PC-9 (cell line): ENCODE measurements at places on chromosomes 13 and 19.

DNA sequence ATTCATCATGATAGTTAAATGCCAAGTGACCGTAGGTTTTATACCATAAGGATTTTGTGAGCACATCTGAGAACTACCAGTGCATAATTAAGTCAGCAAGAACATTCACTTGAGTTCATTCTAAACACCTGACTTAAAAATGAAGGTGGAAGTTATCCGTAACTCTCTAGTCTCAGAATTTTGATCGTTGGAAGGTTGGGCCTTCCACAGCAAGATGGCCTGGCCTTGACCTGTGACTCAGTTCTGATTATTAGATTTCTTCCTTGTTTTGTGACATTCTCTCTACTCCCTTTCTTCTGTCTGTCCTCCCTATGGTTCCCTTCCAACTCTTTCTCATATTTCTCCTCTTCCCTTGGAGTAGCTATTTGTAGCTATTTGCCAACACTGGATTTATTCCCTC, 20.0 kb upstream of the WDFY2 start:
- no peak for DNase-seq

- DNase-seq = no peak
Observed at GRCh38 chr13:74975111-74975510, 506.9 kb downstream of the TBC1D4 start.

DNA sequence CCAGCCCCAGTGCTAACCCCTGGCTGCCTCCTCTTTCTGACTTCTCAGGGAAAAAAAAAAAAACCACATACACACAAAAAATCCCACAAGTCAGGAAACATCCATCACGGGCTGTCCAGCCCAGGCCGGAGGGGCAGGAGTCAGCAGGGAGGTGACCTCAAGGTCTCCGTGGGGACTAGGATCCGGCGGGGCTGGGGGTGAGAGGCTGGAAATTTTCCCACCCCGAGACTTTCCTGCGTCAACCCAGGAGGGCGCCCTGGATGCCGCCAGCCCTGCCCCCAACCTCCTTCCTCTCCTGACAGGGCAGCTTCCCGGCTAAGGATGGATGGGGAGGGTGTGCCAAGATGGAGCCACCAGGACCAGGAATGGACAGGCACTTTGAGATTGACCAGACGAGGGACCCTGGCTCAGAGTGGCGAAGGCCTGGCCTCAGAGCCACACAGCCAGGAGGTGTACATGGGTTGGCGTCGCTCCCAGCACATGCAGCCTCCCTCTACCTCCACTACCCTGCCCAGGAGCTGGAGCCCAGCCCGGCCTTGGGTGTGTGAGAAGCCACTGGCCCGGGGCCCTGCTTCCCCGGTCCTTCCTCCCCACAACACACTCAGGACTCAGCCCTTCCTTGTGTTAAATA, 33.3 kb downstream of the BLOC1S3 start:
- DNase-seq = no peak

DNA sequence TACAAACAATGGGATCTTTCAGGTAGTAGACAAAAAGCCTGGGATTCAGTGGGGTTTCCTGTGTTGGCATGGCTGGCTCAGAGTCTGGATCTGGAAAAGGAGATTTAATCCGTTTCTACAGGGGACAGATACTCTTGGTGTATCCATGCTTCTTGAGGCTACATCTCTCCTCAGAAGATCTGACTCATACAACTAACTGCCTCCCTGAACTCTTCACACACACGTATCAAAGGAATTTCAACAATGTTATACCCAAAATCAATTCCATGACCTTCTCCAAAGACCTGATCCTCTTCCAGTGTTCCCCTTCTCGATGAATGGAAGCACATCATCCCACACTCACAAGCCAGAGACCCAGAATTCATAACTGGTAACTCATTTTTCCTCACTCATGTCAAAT, 435.3 kb upstream of the NBEA start:
- no peak for DNase-seq

DNA sequence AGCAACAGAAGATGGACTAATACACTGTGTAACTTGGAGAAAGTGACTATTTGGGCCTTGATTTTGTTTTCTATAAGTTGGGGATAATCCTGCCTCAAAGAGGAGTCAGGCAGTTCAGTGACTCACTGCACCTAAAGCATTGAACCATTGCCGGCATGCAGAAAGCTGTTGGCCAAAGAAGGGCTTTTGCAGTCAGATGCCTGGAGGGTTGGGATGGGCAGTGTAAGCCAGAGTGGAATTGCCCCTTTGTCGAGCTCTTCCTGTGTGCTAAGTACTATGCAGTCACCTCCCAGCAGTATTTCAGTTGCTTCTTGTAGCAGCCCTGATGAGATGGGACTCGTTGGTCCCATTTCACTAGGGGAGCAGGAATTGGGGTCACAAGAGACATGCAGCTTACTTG, 11.1 kb downstream of the ZNF473 start:
- DNase-seq = no peak

DNA sequence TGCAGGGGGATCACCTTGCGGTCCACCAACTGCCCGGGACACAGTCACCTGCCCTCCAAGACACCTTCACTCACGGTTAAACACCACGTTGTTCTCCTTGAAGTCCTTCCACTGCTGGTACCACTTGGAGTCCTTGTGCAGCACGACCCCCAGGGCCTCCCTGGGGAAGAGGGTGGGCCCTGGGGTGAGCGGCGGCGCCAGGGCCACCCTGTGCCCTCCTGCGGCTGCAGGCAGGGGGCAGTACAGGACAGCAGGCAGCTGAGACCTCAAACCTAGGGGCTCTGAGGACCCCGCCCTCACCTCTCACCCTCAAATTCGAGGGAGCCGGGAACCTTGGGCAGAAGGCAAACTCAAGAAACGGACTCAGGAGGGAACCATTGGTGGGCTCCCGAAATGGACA, 7.5 kb upstream of the CTXN1 start:
- no peak for DNase-seq

DNA sequence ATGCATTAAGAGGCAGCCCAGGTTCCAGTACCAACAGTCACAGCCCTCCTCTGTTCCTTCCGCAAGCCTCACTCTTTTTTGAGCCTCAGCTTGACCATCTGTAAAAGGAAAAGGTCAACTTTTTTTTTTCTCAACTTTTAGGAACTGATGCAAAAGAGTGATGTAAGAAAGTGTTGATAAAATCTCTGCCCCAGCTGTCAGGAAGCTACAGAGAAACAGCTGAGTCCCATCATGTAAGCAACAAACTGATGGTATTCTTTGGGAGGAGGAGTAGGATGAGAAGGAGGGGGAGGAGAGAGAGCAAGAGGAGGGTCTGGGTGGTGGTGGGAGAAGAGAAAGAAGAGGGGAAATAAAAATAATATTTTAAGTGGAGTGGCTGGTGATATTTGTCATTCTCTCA, 233.9 kb upstream of the TSHZ3 start:
- DNase-seq = no peak

DNA sequence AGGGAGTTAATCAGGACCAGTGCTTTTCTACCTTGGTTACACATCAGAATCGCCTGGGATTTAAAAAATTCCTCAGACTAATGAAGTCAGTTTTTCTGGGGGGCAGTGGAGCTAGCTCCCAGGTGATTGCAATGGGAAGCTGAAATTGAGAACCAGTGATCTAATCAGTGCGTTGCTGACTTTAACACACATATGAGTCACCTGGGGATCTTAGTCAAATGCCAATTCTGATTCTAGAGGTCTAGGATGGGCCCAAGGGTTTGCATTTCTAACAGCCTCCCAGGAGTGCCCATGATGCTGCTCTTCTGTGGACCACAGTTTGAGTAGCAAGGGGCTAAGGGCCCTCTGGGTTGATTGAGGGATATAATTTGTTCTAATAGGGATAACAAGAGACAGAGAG, 54.5 kb downstream of the KL start:
- no peak for DNase-seq

- DNase-seq = peak; percentile 76
Observed at GRCh38 chr19:46413262-46414031, at the start of gene CCDC8. CCDC8 (minus strand) TSS chr19:46413564; CDS start chr19:46412810, 754 bp downstream.

GRCh38 chr13:35744566-35745178, 268.2 kb upstream of the MAB21L1 start:
- DNase-seq = no peak
